Stimulated activated CD4-positive, alpha-beta T cell treated with anti-CD3 and anti-CD28 coated beads, Interleukin-4, amount 100 ng/mL, for 4 hours (primary cell): ENCODE measurements at places on chromosomes 4 and X.

DNA sequence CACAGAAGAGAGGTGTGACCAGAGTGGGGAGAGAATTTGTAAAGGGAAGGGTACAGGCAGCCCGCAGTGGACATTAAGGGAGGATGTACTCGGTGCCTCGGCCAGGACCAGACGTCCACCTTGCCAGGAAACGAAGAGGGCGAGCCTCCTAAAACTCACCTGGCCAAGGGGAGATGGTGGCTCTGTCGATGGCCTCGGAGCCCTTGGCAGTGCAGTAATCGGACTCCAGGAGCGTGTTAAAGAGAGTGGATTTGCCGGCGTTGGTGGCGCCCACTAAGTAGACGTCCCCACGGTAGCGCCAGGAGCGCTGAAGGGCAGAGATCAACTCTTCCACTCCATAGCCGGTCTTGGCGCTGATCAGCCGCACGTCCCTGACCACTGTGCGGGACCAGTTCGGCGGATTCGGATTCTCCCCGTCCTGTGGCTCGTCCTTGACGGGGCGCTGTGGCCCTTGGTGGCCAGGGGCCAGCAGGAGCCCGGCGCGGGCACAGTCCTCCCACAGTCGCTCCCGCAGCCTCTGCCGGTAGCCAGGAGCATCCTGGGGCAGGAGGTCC lies 1.0 kb downstream of the NOA1 start:
- DNase-seq, result no peak

DNA sequence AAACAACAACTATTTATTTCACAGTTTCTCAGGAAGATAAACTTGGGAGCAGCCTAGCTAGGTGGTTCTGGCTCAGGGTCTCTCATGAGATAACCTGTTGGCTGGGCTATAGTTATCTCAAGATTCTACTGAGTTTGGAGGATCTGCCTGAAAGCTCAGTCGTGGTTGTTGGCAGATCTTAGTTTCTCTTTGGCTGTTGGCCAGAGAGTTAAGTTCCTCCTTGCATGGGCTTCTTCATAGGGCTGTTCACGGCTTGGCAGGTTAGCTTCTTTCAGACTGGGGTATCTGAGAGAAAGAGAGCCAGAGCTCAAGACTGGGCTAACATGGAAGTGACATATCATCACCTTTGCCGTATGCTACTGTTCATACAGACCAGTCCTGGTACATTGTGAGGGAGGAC lies 28.7 kb downstream of the SEC24B start:
- DNase-seq, result no peak

DNA sequence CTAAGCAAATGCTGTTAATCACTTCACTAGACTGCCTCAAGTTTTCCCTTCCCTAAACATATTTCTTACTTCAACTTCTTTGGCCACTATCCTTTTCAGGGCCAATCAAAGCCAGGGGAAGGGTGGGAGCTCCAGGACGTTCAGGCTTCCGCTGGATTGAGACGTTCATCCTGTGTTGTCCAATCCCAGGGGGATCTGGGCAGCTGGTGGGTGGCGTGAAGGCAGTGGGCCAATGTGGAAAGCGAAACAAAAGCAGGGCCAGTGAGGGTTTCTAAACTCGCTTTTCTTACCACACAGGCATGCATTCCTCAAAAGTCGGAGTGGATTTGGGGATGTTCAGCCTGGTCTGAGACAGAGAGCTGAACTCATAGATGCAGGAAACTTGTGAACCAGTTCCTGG lies 7.6 kb downstream of the CXCL13 start:
- DNase-seq, result no peak

GRCh38 chr4:5340991-5341451 lies 289.7 kb downstream of the STK32B start:
- DNase-seq, result no peak

GRCh38 chrX:51215266-51215665 lies 117.4 kb upstream of the NUDT10 start:
- no peak for DNase-seq

DNA sequence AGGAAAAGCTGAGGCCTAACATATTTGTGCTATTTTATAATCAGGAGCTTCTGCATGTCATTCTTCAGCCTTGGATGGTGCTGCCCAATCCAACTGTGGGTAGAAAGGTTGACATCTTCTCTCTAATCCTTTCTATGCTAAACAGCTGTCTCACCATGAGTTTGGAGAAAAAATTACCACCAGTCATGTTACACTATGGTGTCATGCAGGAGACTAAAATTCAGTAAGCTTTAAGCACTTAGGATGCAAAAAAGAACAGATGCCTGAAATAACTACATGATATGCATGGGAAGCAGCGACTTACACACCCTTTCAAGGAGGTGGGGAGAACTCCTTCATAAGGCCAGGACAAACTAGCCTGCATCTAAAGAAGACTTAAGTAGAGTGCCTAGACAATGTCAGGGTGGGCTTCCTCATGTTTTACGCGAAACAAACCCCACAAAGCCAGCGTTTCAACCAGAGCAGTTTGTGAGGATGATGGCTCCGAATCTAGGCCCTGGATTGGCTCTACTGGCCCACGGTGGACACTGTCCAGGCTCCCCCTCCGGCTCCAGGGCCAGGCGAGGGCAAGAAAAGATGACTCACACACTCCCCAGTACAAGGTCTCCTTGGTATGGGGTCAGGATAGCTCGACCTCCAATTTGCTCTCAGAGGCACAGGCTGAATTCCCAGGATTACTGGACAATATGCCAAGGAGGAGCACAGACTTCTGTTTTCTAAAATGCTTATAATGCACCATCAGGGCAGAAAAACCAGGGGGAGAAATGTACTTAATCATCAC lies 45.1 kb downstream of the STX18 start:
- DNase-seq, result no peak

- no peak for DNase-seq
These were observed 126.3 kb downstream of the PRDM5 start for GRCh38 chr4:120796271-120796670.

GRCh38 chrX:154800478-154801210 lies 4.6 kb downstream of the MPP1 start:
- DNase-seq, result no peak

GRCh38 chr4:159296061-159296460 lies 193.2 kb downstream of the RAPGEF2 start:
- no peak for DNase-seq

DNA sequence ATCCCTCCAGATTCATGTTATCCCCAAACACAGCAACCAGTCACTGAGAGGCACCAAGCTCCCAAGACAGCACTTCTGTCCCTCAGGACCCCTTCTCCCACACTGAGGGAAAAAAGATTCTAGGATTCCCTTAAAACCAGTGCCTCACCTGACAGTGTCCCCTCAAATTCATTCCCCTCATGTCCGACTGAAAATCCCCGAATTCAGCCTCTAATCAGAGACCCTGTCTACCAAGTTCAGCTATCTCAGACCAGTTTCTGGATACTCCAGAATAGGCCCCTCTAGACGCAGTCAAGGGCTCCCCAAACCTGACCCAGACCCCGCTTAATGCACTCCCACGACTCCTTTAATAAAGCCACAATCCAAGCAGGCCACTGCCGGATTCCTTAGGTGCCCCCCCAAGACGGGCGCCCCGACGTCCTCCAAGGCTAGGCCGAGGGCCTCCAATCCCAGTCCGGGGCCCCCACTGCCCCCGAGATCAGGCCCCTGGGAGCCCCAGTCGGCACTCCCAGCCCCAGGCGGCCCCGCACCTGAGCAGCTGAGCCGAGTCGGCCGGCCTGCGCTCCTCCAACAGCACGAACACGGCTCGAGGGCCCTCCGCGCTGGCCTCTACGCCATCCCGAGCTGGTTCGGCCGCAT lies 457 bp downstream of the TFE3 start:
- no peak for DNase-seq

- no peak for DNase-seq
These were observed 221.9 kb upstream of the MBNL3 start for GRCh38 chrX:132710656-132711155.

GRCh38 chrX:140190441-140191108 lies 225.3 kb upstream of the CXorf66 start:
- no peak for DNase-seq

- no peak for DNase-seq
These were observed 176.2 kb upstream of the LNX1 start for GRCh38 chr4:53767482-53767881.

DNA sequence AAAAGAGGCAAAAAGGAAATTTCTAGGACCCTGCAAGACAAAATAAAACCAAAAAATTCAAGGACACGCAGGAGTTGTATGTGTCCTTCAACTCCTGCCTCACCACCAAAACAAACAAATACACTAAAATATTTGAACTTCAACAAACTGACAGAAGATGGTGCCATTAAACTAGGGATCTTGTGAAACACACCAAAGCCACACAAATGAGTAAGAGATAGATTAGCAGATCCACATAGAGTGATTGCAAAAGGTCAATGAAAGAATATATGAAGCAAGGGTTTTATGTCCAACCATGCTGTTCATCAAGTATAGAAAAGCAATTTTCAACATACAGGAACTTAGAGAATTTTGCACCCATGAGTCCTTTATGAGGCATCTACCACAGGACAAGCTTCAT lies 40.1 kb upstream of the SCML1 start:
- no peak for DNase-seq

DNA sequence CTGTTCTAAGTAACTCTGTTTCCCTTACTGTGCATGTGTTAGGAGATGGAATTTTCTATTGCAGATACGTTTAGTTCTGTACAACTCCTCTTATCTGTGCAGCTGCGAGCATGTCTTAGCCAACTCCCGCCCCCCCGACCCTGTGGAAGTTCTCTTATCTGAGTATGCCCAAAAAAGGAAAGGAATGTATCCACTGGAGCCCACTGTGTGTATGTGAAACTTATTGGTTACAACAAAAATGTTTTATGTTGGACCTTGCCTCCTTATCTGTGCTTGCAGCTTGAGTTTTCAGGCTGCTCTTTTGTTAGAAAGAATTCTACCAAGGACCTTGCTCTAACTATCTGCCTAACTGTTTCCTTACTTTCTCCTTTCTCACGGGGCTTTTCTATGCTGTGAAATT lies 24.2 kb upstream of the DCAF8L2 start:
- no peak for DNase-seq

- no peak for DNase-seq
These were observed 4.4 kb upstream of the DCTD start for GRCh38 chr4:182921608-182922007.

GRCh38 chr4:89712141-89712540 lies 124.8 kb downstream of the SNCA start:
- no peak for DNase-seq

DNA sequence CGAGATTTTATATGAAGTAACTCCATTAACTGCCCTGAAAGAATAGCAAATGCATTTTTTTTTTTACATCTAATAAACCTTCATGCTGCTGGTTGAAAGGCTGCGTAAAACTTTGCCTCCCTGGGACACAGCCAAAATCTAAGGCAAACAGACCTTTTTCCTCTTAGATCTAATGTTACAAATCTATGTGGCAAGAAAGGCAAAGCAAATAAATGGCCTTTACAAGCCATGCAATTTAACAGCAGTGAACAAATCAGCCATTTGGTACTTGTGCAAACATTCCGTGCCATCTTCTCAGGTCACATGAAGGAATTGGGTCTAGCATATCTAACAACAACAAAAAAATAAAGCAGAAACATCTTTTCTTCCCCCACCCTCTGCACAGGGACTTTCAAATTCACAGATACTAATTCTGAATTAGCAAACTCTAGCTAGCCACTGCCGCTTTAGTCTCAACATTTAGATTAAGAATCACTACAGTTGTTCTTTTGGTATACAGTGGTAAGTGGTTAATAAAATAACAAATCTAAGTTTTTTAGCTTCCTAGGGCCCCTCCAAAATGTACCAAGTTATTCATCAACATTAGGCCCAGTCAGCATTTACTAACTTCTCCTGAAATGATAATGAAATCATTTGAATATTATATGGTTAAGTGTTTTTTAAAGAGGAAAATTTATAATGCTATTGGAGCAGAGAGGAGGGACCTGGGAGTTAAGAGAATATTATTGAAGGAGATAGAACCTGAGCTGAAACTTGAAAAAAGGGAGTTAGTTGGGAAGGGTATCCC lies 593.8 kb downstream of the SMARCA1 start:
- no peak for DNase-seq

GRCh38 chr4:28238876-28239275 lies 1378.2 kb downstream of the STIM2 start:
- DNase-seq, result no peak

DNA sequence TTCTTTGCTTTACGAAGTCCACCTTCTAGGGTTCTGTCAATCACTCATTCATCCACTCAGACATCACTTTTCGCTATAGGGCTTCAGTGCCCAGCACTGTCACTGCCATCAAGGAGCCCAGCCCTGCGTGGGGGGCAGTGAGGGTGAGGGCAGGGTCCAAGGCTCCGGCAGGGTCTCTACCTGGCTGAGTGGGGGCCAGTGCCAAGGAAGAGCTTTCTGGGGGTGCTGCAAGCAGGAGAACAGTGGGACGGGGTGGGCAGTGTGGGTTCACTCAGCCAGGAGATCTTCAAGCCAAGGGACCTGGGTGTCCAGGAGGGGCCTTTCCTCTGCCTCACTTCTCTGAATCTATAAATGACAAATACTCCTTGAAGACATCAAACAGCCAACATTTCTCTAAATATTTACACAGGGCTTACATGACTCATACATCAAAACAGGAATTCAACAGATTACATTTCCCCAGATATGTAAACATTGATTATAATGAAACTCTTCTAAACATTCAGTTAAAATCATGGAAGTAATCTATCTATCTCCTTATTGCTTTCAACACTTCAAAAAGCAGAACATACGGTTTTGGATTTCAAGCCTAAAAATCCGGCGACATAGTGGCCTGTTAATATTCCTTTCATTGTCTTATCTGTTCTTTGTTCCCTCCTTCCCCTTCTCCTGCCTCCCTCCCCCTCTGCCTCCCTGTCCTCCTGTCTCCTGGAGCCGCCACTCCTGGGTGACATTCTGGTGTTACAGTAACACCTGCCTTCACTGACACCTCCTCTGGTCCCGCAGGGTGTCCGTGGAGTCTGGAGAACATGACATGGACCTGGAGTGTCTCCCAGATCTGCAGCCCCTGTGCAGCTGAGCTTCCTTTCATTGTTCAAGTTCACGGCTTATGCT lies 94.4 kb upstream of the ADRA2C start:
- no peak for DNase-seq

DNA sequence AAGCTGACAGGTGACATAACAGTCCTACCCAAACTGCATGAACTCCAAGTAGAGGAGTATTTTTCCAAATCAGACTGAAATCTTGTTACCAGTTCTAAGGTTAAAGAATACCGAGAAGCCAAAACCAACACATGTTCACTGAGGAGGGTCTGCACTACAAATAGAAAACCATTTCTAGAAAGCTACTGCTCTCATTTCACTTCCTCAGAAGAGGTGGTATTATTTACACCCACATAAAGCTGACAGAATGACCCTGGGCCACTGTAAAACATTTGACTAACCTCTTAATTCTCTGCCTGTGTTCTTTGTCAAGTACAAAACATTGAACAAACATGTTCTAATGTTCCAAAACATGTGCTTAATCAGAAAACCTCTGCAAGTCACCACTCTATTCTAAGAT lies 95.8 kb downstream of the IQCM start:
- no peak for DNase-seq

DNA sequence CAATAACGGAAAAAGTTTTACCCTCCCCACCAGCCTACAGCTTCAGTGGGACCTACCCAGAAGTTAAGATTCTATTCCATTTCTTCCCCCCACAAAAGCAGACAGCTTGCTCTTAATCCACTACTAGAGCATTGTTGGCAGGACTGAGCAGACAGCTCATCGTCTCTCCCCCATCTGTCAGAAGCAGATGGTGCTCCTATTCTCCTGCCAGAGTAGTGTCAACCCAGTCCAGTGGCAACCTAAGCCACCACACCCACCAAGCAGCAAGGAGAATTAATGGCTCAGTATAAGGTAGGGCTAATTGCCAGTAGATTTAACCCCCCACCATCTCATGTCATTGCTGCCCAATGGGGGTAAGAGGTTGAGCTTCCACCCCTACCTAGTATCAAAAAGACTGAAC lies 62.0 kb downstream of the AWAT2 start:
- no peak for DNase-seq
